ENCODE measurements at places on chromosomes 4 and X.

DNA sequence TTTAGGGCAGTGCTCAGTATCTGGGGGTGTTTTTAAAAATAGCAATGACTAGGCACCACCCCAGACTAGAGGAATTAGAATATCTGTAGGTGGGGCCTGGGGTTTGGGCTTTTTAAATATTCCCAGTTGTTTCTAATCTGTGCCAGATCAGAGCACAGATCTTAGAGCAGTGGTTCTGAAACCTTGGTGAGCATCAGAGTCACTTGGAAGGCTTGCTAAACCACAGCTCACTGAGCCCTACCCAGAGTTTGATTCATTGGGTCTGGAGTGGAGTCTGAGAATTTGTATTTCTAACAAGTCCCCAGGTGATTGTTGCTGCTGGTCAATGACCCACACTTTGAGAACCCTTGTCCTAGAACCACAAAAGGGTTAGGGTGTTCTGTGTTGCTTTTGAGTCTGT, 16.7 kb downstream of the HADH start:
- DNase-seq, result no peak

GRCh38 chr4:161937596-161937995, 226.2 kb downstream of the FSTL5 start:
- no peak for DNase-seq

DNA sequence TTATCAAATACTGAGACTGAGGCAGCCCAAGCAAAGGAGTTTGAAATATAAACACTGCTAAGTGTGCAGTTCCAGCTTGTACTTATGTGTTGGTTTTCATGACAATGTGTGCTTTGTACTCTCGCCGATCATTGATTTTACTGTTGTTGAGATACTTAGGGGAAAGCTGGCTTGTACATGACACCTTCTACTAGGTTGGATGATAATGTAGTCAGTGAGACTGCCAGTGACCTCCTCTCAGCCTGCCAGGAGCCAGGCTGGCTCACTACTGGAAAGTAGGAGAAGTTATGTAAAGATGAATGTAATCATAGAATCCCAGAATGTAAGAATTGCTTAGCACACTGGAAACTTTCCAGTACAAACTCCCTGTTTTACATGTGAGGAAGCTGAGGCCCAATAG, 132.0 kb downstream of the AFF2 start:
- DNase-seq, result no peak

- peak; percentile 42 for DNase-seq
Measured at GRCh38 chrX:101051549-101052302, at the start of gene TRMT2B. TRMT2B (minus strand) TSS chrX:101052111; CDS start chrX:101042289, 9,822 bp downstream.

DNA sequence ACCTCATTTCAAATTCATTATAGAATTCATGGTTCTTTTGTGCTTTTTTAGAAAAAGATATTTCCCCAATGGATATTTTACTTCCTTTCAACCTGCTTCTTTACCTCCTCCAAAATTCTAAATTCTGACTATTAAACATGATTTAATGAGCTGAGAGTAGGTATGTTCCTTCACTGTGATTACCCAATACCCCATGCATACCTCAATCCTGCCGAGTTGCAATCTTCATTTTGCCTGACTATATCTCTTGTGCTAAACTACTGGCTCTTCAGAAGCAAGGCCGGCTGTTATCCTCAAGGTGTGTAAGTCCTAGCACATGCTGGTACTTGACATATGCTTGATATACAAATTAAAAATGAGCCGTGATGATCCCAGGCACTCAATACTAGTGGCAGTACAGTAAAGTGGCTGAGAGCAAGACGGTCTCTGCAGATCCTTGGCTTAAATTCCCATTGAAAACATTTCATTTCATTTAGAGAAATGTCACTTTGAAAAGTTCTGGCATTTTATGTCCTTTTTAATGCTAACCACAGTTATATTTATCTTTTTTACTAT, 320.4 kb downstream of the KCNIP4 start:
- no peak for DNase-seq

DNA sequence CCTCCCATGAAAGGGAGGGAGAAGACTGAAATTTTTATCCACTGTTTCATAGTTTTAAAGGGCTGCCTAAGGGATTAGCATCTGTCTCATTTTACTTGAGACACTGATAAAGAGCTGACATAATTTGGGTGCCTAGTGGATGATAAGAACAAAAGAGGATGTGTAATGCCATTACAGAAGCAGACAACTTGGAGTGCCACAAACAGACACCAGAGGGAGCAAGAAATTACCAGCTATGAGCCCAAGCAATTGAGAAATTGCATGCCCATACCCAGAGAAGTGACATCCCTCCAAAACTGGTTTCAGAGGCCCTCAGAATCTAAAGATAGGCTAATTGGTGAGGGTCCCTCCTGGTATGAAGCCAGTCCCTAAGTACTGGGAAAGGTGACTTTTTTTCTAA, 38.5 kb upstream of the POU3F4 start:
- no peak for DNase-seq

- no peak for DNase-seq
Measured at GRCh38 chr4:48967101-48967500, 19.0 kb upstream of the CWH43 start.

- DNase-seq, result peak; percentile 7
Measured at GRCh38 chrX:34656842-34657725, at the start of gene TMEM47. TMEM47 (minus strand) TSS chrX:34657285; CDS start chrX:34657029, 256 bp downstream.

- DNase-seq, result peak; percentile 59
Measured at GRCh38 chr4:154626793-154627484, 14.5 kb upstream of the FGG start.

GRCh38 chr4:178255172-178255571, 812.9 kb upstream of the AGA start:
- DNase-seq, result no peak

DNA sequence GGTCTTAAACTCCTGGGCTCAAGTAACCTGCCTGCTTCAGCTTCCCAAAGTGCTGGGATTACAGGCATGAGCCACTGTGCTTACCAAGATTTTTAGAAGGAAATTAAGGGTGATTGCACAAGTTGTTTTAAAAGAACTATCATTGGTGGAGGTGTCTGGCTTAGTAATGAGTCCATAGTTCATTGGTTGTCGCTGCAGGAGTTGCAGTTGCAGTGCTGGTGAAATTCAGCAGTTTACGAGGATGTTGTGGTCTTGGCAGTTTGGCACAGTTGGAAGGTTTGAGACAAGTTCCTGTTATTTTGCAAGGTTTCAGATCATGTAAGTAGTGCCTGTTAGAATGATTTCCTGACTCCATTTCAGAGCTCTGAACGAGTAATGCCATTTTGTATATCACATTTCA, 48.1 kb downstream of the RAB40AL start:
- no peak for DNase-seq

DNA sequence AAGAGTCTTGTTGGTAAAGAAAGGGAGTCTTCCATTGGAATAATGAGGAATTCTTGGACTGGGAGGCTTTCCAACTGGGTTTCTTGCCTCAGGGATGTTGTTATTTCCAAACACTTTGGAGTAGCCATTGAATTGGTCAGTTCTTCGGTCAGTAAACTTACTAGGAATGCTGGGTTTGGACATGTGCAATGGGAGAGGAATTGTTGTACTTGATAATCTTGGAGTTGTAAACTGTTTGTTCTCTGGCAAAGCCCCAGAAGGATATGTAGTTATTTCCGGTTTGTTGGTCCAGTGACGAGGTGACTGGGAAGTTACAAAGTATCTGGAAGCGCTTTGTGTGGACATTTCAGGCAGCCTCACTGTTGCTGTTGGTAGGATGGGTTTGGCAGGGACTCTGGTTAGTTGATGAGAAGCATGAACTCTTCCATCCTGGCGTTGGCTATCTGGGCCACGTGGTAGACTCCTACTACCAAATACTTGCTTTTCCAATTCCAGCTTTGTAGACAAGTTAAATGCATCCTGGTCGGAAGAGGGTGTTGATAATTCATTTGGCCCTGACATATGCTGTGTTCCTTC, 25.9 kb downstream of the MXRA5 start:
- no peak for DNase-seq

DNA sequence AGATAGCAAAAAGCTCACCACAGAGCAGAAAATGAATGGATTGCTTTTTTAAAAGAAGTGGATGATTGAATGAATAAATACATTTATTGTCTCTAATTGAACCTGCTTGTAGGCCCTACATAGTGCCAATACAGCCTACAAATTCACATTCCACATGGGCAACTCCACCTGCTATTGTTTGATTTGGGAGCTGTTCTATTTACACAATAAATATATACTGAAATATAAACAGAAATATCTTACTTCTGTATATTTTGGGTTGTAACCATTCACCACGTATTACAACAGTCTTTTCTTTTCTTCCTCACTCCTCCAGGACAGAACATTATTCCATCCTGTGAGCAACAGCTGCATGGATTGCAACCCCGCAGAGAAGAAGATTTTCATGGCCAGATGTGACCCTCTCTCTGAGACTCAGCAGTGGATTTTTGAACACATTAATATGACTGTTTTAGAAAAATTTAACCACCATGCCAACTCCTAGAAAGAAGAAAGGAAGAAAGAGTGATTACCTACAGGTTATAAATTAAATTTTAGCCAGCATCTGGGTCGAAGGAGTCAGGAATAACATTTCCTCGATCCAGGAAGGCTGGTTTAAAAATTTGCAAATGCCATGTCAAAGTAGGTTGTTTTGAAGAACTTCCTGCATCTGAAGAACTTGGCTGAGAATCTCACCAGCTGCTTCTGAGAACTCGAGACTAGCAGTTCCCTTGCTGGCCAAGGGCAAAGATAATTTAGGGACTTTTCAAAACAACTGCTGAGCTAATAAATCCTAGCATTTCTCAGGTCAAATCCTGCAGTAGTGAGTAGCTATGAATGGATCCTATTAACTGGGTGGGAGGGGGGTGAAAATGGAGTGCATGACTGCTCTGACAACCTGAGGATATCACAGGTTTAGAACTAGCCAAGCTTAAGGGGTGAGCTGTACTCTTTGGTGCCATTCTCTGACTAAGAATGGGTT, 128.7 kb upstream of the GALNT7 start:
- DNase-seq, result no peak

DNA sequence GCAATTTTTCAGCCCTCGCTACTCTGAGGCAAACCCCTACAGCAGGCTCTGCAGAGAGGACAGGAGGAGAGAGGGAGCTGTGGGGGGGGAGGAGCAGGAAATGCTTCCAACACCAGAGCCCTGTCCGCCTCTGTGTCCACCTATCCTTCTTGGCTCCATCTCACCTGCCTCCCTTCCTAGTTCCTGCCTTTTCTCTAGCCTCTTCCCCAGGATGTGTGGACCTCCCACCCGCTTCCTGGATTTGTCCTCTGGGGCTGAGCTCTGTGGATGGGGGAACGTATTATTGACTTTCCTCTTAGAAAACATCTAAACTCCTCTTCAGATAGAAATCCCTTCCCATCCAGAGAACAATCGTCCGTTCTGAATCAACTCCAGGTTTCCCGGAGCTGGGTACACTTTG, 14.4 kb downstream of the ASMT start:
- DNase-seq, result no peak

- no peak for DNase-seq
Measured at GRCh38 chr4:61173799-61174198, 26.3 kb upstream of the ADGRL3 start.

DNA sequence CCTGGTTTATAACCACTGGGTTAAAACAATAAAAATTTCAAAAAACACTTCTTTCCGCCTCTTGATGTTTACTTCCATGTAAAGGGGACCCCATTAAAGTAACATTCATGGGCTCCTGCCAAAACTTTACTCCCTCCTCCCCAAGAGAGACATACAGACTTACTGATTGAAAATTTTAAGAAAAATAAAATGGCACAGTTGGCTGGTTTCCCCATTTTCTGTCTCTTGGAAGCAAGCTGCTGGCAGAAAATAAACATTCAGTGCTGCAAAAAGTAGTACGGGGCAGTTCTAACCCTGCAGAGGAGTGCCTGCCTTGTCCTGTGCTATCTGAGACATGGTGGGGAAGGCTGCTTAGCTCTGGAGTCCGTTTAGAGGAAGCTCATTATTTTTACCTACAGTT, 187.3 kb upstream of the INTU start:
- DNase-seq, result no peak

- no peak for DNase-seq
Measured at GRCh38 chr4:162582180-162582579, 418.4 kb upstream of the FSTL5 start.

GRCh38 chrX:120000490-120001246, 57.1 kb upstream of the NKAP start:
- no peak for DNase-seq

DNA sequence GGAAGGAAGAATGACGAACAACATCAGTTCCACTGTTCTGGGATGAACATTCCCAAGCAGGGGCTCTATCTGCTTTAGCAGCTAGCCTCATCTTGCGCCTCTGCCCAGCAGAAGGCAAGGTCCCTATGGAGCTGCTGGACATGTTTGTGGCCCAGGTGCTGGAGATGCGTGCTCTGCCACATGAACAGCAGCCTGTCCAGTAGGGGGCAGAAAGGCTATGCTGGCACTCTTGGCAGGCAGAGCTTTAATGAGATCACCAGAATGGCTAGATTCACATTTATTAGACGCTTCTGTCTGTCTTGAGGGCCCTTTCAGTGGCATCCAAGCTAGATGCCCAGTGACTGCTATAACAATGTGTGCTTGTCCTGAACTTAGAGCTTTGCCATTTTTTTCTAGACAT, 1826.0 kb downstream of the STIM2 start:
- DNase-seq, result peak; percentile 1

DNA sequence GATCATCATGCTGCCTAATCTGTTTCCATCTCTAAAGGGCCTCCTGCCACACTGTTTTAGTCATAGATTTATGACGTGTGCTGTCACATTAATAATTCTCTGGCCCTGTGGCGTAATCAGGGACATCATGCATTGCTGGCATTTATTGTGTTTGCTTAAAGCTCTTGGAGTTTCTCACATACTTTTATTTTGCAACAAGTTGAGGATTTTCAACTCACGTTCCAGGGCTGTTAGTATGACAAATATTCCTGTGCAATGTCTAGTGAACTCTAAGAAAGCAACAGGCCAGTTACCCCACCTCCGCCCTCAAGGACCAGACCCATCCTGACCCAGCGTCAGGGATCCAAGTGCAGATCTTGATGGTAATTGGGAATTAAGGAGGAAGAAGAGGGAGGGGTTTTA, 7.8 kb upstream of the PIGA start:
- DNase-seq, result no peak

DNA sequence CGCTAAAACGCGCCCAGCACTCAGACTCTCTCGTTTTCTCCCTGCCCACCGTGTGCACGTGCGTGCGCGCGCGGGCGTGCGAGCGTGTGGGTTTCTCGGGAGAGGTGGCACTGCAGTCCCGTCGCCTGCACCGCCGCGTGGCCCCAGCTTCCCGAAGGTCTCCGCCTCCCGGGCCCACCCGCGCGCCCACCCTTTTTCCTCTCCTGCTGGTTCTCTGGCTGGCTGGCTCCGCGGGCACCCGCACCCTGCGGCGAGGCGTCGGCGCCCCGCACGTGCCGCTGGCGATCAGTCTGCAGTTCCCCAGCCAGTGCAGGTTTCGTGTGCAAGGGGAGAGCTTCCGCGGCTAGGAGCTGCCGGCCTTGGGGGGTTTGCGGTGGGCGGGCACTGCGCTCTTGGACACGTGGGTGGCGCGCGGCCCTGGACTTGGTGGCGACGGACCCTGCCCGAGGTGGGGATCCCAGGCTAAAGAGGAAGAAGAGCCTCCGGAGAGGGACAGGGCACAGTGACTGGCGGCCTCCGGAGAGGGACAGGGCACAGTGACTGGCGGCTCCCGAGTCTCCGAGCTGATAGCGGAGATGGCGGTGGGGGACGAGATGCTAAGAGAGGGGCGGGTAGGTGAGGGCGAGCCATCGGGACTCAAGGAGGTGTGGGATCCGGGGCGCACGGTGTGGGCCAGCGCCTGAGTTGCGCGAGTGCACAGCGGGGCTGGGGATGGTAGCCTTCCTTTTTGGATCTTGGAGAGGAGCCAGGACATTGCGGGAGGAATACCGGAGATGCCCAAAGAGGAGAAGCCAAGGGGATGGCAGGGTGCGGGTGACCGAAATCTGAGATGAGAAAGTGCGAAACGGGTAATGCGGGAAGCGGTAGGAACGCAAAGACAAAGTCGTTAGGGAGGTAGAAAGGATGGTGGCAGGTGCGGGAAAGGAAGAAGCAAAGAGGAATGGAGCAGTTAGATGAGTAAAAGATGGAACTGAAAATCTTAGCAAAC, at the start of gene FAM184B:
Gene FAM184B, minus strand, starts transcription at position 322 of the 988 bp plus-strand sequence. CDS start 322 bp downstream, outside the sequence.
- DNase-seq, result peak; percentile 18
